ENCODE measurements at places on chromosomes 5 and 9. TPM values are rescaled to one million over a fixed set of nuclear protein-coding genes. Genes with fewer than 3 reads are reported as not detected.

DNA sequence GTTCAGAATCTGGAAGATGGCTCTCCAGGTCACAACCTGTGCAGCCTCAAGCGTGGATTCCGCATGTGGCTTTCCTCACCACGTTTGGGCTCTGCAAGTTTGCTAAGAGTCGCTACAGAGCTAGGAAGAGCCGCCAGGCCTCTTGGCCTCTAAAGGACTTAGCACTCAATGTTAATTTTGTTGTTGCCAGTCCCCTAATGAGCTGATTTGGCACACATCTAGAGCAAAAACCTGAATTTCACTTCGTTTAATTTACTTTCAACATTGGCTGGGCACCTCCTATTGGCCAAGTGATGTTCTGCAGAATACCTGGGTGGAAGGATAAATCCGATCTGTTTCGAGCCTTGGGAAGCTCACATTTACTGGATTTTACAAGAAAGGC lies 65.8 kb upstream of the UNC5A start:
- peak; percentile 19 for DNase-seq

GRCh38 chr9:35257986-35258659 lies 96.3 kb downstream of the UNC13B start:
- DNase-seq, result no peak

- no peak for DNase-seq
These were observed 203.1 kb downstream of the ROR2 start for GRCh38 chr9:91746904-91747303.

DNA sequence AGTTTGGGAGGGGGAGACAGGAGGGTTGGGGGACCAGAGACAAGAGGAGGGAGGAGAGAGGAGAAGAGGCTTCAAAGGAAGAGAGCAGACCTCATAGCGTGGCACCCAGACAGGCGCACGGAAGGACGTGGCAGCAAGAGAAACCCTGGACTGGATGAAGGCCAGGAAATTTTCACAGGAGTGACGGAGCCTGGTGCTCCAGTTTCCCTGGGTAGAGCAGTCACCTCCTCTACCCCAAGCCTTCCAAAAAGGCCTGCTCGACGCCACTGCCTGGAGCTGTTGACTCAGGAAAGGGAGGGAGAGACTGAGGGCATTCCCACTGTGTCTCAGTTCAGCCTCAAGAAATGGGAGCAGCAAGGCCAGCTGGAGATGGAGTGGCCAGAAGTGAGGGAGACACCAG lies 19.3 kb downstream of the AK8 start:
- no peak for DNase-seq

- DNase-seq, result no peak
These were observed 105.0 kb upstream of the FAM120A start for GRCh38 chr9:93346231-93347112.

DNA sequence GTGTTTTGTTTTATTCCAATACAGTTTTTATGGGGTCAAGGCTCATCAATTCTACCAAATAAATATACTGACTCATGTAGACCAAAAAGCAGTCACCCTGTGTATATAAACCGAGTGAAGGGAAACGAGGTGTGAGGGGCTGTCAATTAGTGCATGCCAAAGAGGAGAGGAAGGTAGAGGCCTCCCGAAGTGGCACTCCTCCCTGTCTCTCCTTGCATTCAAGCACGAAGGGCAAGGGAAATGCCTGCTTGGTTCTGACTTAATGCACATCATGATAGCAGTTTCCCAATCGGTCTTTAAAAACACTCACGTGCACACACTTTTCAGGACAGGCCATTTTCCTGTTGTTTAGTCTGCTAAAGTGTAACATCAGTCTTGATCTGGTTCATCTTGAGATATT lies 125.6 kb upstream of the SLCO6A1 start:
- DNase-seq, result no peak

DNA sequence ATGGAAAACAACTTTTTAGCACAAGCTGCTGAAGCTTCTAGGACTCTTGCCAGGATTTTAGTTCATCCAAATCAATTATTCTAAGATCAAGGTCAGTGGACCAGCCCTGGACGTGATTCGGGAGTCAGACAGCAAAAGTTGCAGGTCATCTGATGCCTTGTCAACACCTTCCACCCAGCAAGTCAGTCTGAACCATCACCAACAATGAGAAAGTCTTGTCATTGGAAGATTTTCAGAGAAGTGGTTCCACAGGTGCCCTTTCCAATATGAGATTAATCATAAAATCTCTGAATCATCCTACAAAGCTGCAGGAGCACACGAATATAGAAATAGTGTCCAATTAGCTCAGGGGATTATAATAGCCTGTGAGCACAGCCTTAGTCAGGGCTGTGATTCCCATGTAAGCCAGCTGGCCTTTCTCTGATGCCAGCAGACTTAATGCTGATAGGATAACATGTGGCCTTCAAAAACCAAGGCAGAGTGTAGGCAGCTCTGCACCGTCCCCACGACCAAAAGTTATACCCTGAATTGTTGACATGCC lies 445.0 kb upstream of the TRPC7 start:
- no peak for DNase-seq

- DNase-seq, result no peak
These were observed 2.1 kb upstream of the SCAI start for GRCh38 chr9:125145425-125145824.

DNA sequence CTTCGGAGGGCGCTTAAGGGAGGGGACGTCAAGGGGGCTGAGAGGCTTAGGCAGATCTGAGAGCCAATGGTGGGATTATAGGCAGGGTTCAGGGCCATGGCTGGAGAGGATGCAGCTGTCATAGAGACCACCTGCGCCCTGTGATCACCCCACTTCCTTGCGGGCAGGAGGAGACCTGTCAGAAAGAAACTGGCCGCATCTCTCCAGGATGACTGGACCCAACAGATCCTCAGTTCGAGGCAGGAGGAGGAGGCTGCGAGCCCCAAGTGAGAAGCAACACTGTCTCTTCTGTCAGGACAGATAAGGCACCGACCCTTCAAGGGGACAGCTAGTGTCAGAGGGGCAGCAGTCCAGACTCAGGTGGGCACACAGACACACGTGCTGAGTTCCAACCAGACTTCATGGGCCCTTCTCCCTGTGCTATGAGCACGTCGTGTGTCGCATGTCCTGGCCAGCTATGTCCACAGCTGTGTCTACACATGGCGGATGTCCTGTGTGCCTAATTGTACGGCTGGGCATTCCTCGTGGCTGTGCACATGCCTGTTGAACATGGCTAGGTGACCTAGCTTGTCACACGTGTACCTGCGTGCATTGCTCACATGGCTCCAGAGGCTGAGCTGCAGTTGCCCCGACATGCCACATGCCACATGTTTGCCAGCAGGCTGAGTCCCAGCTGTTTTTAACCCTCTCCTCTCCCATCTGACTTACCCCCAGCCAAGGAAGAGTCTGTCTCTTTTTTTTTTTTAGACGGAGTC lies 583 bp upstream of the AQP3 start:
- no peak for DNase-seq

DNA sequence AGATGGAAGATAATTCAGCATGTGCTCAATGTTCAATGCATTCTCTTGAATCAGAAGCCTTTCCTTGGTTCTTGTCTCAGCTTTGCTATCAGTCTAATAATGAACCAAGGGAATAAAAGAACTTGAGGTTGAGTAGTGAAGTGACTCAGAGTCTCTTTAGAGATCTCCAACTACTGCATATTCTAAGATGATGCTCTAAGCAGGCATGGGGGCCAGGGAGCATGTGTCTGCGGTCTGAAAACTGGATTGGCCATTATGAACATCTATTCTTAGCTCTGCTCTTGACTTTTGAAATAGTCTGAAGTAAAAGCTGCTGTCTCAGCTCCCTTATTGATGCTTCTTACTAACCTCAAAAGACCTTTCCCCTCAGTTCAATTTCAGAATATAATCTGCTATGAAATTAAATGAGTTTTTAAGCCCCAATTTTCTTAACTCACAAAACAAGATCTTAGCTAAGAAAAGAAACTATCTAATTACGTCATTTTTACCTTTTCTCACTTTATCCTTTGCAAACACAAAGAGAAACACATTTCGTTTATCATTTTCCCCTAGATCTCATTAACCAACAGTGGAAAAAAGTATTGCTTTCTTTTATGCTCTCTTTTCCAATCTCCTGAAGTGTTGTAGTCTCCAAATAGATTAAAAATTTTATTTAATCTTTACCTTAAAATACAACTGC lies 44.8 kb downstream of the PLCXD3 start:
- DNase-seq, result no peak

GRCh38 chr9:77802515-77803293 lies 154.6 kb upstream of the GNA14 start:
- DNase-seq, result no peak

- DNase-seq, result no peak
These were observed 391.0 kb upstream of the PTPRD start for GRCh38 chr9:11003836-11004235.

DNA sequence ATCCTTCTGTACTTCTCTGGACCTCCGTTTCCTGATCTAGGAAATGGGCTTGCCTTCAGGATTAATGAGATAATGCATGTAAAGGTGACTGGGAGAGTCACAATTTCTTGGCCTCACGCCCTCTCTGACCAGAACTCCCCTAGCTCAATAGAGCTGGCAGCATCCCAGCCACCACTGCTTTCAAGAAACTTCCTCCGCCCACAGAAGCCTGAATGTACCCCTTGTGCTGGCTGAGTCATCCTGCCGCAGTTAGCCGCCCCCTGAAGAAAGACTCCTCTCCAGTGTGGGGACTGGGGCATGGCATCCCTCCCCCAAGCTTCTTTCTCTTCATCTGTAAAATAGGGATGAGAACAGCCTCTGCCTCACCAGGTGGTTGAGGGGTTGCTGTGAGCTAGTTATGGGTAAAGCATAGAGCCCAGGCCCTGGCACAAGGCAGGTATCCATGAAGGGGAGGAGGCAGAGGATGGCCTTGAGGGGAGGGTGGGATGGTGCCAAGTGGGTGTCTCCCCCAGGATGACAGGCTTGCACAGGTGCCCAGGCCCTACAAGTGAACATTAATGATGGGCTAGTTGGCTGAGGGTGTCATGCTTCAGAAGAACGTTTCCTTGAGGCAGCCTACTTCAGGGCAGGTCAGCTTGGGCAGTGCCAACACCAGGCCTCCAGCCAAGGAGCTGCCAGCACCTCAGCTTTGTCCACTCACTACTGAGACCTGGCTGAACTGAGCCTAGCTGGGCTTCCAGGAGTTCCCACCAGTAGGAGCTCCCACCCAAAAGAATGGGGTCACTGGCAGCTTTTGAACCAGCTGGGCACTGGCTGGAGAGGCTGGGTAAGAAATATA lies 3.4 kb downstream of the PDLIM4 start:
- peak; percentile 91 for DNase-seq

GRCh38 chr9:87405677-87406542 lies 91.8 kb upstream of the DAPK1 start:
- DNase-seq, result peak; percentile 62

GRCh38 chr5:17680737-17681136 lies 46.5 kb downstream of the TAF11L14 start:
- no peak for DNase-seq

GRCh38 chr5:79070350-79070667 lies 742 bp downstream of the BHMT2 start:
- DNase-seq, result no peak

GFI1B gene
- not detected for total RNA-seq

WDR38 gene
- not detected for total RNA-seq

ANKRD20A1 gene
- 4.1 TPM for total RNA-seq

QRFP gene
- not detected for total RNA-seq

DIRAS2 gene
- 5.8 TPM for total RNA-seq

CYLC2 gene
- total RNA-seq, result not detected

XRCC4 gene
- 6.7 TPM for total RNA-seq

All from sciatic nerve (tissue), 2 donors.